NAMALWA (cell line): ENCODE measurements at places on chromosomes 7 and 10.
A peak's percentile ranks its signal among the peaks of the same experiment; 100 is the strongest.

DNA sequence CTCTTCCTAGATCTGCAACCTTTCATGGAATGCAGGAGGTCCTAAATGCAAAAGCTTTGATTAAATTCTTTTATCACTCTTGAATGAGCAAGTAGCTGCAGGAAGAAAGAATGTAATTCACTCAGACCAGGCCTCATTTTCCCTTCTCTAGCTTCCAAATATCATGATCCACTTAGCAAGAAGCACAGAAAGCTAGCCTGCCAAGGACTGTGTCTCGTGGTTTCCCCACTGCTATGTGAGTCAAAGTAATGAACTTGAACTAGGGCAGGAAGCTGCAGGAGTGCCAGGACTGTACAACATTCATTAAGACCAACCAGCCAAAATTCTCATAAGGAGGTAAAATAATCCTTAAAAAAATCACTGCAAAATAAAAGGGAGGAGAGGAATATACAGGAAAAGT is 379.2 kb downstream of the CALN1 start:
- no peak for DNase-seq

GRCh38 chr7:158573310-158573709 is 14.3 kb downstream of the PTPRN2 start:
- DNase-seq: no peak

GRCh38 chr7:137343281-137343841 is at the start of gene PTN:
Gene PTN, minus strand, starts transcription at chr7:137343733. Its CDS starts 88,760 bp downstream, at chr7:137254973.
- no peak for DNase-seq

- no peak for DNase-seq
Observed at GRCh38 chr7:158014976-158015375, 572.6 kb downstream of the PTPRN2 start.

DNA sequence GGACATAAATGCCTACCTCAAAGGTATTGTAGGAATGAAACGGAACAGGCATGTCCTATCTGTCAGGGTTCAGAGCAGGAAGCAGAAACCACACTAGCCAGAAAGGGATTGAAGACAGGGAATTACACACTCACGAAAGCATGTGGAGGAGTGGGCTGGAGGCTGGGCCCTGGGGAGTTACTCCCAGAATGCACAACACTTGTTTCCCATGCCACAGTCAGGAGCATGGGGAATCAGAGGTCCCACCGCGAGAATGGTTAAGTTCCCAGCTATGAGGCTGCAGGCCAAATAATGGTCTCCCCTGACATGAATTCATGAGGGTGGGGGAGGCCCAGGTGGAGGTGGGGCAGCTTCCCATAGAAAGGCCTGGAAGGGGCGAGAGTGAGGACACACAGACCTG is 212.7 kb downstream of the HERPUD2 start:
- no peak for DNase-seq

DNA sequence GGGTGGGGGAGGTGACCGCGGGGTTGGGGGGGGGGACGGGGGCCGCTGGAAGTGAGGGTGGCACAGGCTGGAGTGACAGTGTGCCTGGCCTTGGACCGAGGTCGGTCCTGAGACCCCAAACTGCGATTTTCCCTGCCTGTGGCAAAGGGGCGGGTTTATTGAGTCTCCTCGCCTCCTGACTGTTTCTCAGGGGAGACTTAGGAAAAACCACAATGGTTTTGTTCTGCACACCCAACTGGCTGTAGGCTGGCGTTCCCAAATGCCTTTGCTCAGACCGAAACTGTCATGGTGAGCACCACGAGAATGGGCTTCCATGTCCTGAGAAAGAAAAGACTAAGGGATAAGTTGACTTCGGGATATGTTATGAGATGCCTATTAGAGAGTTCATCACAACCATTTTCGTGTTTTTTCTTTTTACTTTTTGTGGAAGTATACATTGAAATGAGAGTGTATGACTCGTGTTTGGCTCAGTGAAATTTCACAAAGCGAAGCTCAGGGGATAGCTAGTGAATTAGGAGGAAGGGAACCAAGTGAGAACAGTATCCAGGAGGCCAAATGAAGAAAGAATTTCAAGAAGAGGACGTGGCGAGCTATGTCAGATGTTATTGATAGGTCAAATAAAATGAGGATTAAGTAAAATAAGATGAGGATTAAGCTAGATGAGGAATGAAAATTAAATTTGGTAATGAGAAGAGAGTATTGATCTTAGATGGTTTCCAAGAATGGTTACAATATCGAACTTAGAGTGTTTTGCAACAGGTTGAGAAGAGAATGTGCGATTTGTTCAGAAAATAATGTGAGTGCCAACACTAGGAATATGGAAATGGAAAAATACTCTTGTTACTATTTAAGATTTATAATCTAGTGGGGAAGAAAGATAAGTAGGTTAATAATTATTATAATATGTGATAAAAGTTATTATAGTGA is 918 bp downstream of the NET1 start:
- peak; percentile 27 for DNase-seq

DNA sequence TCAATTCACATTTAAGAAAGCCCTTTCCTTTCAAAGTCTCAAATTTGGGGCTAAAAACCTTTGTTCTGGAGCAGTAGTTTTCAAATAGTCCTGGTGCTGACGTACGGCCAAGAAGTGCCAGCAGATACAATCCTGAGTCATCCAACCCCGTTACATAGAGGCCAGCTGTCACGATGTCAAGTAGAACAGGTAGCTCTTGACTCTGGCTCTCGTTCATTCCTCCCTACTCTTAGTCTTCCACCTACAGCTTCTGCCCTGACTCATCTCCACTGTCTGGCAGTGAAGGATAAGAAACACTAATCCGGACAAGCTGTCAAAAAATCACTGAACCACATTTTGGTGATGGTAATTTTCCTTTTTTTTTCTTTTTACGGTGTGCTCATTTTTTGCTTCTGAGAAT is 132.4 kb upstream of the PTN start:
- no peak for DNase-seq

GRCh38 chr7:143299346-143299745 is 11.2 kb downstream of the CASP2 start:
- DNase-seq: no peak

DNA sequence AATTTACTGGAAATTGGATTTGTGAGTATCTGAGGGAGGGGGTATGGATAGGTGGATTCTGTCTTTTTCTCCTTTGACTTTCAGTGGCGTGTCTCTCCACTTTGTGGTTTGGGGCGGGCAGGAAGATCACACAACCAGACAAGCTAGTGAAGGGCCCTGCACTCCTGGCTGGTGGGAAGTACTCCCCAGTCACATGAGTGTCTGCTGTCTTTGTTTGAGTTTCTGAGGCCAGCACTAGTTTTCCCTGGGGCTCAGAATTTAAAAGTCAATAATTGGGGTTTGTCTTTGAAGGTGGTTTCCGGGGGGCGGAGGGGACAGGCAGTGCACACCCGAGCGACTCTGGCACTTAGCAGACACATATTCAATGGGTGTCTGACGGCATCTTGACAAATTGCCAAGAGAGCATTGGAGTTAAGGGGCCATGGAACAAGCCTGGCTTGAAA is 120.1 kb downstream of the WDFY4 start:
- no peak for DNase-seq

DNA sequence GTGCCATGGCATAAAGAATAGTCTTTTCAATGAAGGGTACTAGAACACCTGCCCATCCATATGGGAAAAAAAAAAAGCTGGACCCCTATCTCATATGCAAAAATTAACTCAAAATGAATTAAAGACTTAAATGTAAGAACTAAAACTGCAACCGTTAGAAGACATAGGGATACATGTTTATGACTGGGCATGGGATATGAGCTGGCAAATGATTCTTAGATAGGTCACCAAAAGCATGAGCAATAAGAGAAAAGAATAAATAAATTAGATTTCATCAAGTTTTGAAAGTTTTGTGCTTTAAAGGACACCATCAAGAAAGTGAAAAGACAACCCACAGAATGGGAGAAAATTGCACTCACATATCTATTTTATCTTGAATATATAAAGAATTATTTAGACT is 222.0 kb downstream of the ADK start:
- DNase-seq: no peak

GRCh38 chr10:86104611-86105145 is 261.9 kb downstream of the GRID1 start:
- DNase-seq: no peak

DNA sequence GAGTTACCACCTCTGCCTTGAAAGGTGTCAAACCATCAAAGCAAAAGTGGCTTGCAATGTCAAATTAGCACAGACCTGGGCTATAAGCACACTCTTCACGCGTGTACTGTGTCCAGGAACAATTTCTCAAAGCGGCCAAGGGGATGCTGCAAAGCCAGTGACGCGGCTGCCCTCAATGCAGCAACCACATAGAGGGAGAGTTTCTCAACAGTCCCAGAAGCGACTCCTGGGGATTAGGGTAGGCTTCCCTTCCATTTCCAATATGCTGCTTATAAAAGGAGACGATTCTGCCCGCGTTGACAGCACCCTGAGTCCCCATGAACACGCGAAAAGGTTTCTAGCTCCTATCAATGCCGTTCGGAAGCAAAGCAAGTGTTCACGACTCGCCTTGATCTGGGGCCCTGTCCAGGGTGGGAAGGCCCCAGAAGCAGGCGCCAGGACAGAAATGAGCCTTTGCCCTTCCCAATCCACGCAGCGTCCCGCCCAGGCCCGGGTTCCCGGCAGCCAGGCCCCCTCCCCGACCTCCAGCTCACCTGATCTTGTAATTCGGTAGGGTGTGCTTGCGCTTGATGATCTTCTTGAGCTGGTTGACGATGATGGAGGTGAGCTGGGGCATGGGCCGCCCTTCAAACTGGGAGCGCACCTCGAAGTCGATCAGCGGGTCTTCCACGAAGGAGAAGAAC is 1.3 kb downstream of the PDZD8 start:
- peak; percentile 43 for DNase-seq

DNA sequence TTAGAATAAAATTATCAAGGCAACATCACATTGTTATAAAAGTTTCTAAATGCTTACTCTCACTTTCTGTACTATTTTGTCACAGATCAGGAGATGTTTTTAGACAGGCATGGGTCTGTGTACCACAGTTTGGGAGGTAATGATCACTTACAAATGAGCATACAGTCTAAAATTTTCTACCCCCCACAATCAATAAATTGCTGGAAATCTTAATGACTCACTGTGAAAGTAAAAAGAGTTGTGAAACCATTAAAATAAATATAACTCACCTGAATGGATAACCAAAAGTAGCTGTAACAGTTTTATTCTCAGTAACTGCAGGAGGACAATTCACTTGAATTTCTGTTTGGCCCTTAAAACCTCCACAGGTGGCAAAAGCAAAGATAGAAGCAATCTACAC is 13.2 kb downstream of the SYPL1 start:
- no peak for DNase-seq

GRCh38 chr7:55878691-55879090 is 8.6 kb upstream of the ZNF713 start:
- DNase-seq: no peak
